ENCODE measurements at places on chromosomes 2 and 18.

DNA sequence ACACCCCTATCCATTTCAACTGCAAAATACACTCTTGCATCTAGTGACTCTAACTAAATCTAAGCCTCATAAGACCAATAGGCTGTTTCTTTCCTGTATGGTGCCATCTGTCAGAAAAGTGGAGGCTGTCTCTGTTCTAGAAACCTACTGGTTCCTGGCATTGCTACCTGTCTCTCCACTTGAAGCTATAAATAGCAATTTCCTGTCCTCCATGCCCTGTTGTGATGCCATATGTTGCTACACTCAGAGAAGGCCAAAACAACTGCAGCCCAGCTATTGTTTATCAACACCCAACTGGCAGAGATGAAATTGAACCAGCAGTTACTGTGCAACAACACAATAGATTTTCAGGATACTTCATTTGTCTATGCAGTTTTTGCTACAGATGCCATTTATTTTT is 1355.1 kb upstream of the SLC39A10 start:
- DNase-seq, result no peak

- no peak for DNase-seq
Observed at GRCh38 chr2:28828382-28828781, 17.7 kb downstream of the SPDYA start.

DNA sequence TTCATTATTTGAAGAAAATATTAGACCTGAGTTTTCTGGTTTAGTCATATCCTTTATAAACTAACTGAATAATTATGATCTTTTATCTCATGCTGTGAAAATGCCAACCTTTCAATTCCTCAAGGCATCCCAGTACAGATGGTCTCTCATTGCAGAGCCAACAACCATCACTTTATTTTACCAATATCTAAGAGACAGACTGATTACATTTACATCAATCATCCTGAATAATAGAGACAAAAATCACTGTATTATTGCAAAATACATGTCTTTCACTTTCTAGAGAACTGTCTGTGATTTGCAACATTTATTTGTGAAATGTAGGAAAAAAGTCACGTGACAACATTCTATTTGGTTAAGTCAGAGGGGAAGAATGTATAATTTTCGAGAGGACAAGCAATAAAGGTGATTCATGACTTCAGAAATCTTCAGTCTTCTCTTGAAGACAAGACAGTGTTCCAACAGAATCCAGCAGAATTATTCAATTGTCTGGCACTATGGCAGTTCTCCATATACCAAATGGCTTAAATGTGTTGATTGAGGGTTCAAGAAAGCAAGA is 503.6 kb upstream of the SYT4 start:
- no peak for DNase-seq

DNA sequence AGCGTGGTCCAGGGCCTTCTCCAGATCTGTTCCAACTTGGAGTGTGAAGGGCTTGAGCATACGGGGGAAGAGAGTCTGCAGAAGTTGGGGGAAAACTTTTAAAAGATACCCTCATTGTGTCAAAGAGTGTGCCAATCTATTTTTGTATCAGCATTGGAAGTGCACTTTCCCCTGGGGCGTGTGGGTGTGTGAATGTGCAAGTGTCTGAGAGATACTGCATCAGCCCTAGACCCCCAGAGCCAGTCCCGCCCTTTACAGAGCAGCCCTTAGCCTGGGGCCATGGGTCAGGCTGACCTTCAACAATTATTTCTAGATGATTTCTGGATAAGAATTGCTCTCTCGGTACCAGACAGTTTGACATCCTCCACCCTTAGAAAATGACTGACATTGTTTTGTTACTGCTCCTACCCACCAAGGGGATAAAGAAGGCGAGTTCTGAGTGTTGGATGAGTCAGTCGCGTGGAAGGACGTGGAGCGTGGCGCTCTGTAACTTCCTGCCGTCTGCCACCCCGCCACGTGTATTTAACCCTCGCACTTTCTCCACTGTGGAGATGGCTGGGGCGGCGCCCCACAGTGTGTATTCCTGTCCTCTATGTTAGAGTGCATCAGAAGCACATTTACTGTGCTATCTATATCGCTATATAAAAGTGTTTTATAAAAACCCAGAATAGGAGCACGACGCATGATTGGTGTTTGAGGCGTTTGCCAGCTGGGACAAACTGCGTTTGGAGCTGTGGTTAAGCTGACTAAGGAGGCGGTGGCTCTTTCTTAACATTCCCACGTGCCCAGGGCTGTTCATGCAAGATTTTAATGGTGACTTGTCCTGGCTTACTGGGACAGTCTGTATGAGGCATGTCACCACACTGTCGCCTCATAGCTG is 122.6 kb downstream of the CABLES1 start:
- no peak for DNase-seq

DNA sequence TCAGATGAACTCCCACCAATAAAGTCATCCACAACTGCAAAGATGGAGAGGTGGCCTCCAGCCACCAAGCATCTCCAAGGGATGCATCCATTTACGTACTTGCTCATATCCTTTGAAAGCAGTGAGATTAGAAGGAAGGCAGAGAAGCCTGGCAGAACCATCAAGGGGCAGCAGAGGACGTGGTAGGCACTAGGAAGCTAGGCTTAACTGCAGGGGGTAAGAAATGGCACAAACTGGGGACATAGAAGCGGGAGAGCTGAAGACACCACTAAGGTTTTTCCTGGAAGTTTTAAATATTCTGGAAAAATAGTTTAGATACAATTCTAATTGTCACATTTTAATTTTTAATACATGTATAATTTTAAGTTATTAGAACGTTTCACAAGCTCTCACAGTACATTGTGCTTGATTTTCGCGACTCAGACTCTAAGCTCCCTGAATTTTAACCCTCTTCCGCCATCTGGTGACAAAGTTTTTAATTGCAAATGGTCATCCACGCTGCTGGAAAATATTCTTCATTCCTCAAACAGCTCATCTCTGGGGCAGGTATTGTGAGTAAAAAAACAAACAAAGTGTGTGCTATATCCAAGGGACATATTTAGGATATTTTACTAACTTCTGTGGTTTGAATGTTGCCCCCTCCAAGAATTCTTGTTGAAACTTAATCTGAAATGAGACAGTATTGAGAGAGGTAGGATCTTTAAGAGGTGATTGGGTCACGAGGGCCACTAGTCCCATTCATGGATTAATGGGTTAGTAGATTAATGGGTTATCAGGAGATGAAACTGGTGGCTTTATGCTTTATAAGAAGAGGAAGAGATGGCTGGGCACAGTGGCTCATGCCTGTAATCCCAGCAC is 1.6 kb upstream of the PSTPIP2 start:
- peak; percentile 62 for DNase-seq

- no peak for DNase-seq
Observed at GRCh38 chr2:170685591-170685990, 29.5 kb upstream of the SP5 start.

DNA sequence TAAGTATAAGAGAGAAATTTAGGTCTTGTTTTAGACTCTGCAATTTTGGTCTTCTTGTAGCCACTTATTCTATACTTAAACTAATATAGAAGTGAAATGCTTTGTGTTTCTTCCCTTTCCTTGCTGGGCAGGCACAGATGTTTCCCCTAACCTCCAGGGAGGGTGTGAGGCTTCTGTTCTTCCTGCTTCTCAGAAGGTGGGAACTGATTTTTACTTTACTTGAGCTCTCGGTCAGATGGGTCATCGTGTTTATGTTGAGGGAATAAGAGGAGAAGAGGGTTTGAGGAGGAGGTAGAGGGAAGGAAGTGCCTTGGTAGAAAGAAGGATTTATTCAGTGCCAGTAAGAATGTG is 92.5 kb upstream of the CXCR4 start:
- DNase-seq, result no peak
